ENCODE measurements at places on chromosomes 11 and 22.

- no peak for DNase-seq
Measured at GRCh38 chr22:40401532-40401931, 31.1 kb downstream of the SGSM3 start.

- DNase-seq: no peak
Measured at GRCh38 chr11:44223238-44223637, 86.7 kb downstream of the ALX4 start.

DNA sequence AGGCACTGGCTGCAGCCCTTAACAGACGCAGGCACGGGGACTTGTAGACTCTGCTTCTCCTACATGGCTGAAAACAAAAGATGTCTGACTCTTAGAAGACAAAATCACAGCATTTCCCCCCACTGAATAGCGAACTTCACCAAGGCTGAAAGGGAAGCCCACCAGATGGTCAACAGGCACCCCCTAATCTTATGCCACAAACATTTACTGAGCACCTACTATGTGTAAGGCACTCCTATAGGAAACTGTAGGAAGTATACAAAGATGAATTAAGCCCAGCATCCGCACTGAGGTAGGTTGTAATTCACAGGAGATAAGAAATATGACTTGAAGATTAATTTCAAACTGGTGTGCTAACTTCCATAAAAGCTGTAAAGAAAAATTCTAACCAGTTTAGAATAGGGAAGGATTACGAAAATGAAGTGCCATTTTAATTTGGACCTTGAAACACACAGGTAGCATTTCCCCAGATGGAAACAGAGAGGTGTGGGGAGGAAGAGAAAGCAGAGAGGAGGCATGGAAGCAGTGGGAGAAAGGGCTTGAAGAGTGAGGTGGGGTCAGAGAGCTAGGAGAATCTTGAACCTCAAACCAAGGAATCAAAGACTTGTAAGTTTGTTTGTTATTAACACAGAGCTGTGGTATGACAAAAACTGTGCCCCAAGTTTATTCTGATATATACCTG lies 38.1 kb downstream of the NUMA1 start:
- peak; percentile 21 for DNase-seq

DNA sequence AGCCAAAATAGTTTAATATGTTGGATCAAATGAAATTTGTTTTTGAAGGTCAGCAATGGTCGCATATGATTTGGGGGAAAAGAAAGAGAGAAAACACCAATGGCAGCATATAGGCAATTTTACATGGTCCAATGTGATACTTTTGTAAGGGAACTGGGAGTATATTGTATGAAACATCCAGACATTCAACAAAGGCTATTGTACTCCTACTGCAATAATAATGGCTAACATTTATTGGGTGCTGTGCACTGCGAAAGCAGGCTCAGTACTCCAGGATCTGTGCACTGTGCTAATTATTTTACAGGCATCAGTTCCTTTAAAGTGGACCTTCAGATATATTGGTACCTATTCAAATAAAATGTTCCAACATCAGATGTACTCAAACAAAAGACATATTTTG lies 5.9 kb upstream of the OR10V1 start:
- DNase-seq: no peak

DNA sequence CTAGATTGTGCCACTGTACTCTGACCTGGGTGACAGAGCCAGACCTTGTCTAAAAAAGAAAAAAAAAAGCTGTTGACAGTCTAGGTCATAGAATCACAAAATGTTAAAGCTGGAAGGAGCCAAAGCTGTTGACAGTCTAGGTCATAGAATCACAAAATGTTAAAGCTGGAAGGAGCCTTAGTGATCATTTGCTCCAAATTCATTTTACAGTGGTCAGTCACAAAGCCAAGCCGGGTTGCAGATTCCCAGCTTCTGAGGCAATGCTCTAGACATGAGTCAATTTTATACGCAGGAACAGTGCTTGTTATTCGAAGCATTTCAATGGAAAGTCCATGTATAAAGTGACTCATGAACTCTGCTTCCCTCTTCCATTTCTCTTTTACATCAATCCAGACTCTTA lies 47.4 kb downstream of the SYT13 start:
- no peak for DNase-seq

DNA sequence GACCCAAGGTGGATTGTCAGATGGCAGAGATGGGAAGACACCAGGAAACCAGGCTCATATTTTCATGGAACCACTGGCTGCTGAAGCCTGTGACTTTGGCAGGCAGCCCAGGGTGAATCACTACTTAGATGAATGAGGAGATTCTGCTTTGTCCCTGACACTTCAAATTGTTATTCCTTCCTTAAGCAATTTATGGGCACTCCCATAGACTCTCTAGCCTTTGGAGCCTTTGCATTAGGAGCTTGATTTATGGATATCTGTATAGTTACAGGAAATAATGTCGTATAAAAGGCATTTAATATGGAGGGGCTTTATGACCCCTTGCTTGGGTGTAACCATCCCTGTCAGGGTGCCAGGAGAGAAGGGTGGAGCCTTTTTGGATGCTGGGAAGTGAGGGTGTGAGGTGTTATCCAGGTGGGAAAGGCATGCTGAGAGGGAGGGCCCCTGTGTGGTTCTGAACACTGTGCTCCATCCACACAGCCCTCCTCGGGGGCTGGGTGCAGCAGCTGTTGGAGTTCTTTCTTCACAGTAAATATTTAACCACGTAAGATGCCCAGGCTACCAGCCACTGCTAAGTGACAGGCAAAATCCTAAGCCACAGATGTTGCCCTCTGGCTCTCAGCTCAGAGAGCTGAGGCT lies 35.3 kb downstream of the IL18 start:
- DNase-seq: no peak

DNA sequence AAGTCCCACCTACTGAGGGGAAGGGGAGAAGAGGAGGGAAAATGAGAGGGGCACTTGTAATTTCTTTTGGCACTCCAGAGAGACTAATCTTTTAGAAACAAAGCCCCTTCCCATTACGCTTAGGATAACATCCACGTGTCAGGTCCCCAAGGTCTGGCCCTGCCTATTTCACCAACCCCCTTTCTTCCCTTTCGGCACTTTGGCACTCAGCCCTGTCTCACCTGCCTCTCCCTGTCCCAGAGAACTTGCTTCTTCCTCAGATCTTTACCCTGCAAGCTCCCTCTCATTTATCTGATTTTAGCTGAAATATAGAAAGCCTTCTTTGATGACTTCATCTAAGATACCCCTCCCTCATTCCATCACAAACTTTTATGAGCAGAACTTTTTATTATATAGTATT lies 55.5 kb downstream of the RASSF10 start:
- no peak for DNase-seq

GRCh38 chr11:118916842-118917388 lies 8.8 kb downstream of the BCL9L start:
- peak; percentile 65 for DNase-seq

DNA sequence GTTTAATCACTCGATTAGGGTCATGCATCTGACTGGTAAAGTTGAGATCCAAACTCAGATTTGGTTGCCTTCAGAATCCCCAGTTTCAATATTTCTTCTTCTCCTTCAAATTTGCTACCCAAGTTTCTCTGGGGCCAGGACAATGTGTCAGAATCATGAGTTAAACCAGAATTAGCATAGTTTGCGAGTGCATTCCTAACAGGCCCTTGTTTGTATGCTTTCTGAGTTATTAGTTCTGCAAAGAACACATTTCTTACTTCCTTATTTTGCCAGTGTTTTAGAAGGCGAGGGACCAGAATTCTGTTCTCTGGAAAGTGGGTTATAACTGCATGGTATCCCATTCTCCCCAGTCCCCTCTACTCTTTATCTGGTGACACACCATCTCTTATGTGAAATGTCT lies 112.0 kb downstream of the ARL14EP start:
- DNase-seq: no peak

- no peak for DNase-seq
Measured at GRCh38 chr11:14181121-14181520, 177.9 kb downstream of the RRAS2 start.

GRCh38 chr22:29126670-29127395 lies 54.0 kb downstream of the KREMEN1 start:
- DNase-seq: no peak

- no peak for DNase-seq
Measured at GRCh38 chr11:84292955-84293354, 1006.8 kb upstream of the CCDC90B start.
